ENCODE measurements at places on chromosomes 12 and 14.

GRCh38 chr14:87579036-87579435 is 413.9 kb downstream of the GALC start:
- no peak for DNase-seq

- no peak for DNase-seq
These were observed 59.1 kb downstream of the ISCA2 start for GRCh38 chr14:74552623-74553022.

DNA sequence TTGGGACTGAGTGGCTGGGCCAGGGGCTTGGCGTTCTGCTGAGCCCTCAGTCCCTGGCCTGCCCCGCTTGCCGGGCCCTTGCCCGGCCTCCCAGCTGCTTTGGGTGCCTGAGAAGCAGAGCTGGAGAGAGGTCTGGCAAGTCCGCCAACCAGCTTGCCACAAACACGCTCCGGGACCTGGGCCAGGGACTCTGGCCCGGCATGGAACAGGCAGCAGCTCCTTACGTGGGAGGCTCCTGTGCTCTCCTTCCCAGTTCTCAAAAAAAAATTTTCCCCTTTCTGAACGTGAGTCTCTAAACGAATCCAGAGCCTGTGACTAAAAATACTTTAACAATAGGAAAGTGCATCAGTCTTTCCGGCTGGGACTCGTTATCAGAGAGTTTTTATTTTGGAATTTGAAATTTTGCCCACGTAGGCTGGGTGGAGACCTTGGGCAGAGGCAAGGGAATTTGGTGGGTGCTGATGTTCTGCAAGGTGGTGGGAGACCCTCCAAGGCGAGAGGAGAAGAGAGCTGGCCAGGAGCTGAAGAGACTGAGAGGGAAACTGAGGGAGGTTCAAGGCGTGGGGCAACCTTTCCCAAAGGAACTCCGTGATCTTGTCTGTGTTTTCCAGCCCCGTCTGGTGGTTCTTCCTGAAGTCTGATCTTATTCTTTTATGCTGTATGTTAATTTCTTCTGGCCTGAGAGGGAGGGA is 6.8 kb upstream of the NR4A1 start:
- DNase-seq, result no peak

DNA sequence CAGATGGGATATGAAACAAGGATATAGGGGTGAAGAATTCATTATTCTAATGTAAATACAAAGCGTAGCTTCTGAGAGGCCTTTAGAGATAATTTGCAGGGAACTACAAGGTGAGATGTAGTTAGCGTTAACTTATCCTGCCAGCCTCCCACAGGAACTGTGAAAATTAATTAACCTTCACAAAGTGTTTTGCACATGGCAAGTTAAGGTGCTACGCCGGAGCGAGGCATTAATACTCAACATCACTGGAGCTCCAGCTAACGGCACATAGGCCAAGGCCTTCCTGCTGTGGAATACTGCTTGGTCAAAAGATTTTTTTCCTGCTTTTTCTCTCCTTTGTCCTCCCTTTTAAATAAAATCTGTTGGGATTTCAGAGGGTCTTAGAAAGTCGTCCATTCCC is 86.5 kb downstream of the CRACR2A start:
- no peak for DNase-seq

- DNase-seq, result no peak
These were observed 341.6 kb upstream of the SFSWAP start for GRCh38 chr12:131369094-131369845.

- DNase-seq, result no peak
These were observed 351.0 kb downstream of the NAV3 start for GRCh38 chr12:78181544-78182162.

GRCh38 chr14:70188659-70189455 is at the start of gene SLC8A3:
Gene SLC8A3, minus strand, starts transcription at chr14:70188951. Its CDS starts 20,529 bp downstream, at chr14:70168422.
- peak; percentile 56 for DNase-seq

GRCh38 chr12:68572661-68573060 is 38.0 kb upstream of the RAP1B start:
- DNase-seq, result no peak

DNA sequence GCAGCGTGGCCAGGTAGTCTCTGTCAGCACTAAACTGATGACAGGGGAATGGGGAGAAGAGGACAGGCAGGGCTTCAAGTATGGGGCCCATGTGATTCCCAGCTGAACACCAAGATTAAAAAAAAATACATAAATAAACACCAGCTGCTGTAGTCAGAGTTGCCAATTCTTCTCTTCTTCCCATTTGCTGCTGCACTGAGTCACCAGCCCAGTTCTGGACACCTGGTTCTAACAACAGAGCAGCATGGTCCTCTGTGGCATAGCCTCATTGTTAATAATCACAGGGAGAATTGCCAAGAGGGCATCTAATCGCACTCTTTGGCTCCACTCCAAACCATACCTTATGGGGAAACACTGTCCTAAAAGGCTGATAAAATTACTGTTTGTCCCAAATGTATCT is 15.1 kb downstream of the PPM1H start:
- no peak for DNase-seq

- no peak for DNase-seq
These were observed 120.3 kb upstream of the NEDD1 start for GRCh38 chr12:96786791-96787190.

DNA sequence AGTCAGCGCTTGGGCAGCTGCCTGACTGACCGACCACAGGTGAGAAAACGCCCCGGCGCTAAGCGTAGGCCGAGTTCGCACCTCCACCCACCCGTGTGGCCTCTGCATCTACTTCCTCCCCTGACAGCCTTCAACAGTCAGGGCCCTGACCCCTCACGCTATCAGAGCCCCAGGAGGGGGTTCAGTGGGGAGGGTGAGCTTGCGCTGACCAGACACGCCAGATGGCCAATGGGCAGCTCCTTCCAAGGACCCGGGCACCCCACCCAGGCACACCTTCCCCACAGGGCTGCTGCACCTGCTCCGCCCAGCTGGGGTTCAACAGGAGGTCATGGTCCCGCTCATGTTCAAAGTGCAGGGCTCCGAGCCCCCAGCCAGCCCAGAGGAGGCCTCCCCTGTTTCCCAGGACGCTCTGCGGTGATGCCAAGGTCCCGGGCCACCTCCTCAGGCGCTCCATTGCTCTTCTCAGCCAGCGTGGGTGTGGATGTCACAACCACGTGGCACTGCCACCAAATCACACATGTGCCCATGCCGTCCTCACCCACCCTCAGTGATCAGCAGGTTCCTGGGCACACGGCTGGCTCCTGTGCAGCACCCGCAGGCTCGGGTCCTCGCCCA is 48.7 kb upstream of the BCL11B start:
- no peak for DNase-seq

- DNase-seq, result no peak
These were observed 12.8 kb upstream of the RILPL1 start for GRCh38 chr12:123546281-123546680.

- no peak for DNase-seq
These were observed 146.4 kb upstream of the KRR1 start for GRCh38 chr12:75657831-75658230.

GRCh38 chr12:111173836-111174235 is 195.1 kb downstream of the PHETA1 start:
- no peak for DNase-seq

DNA sequence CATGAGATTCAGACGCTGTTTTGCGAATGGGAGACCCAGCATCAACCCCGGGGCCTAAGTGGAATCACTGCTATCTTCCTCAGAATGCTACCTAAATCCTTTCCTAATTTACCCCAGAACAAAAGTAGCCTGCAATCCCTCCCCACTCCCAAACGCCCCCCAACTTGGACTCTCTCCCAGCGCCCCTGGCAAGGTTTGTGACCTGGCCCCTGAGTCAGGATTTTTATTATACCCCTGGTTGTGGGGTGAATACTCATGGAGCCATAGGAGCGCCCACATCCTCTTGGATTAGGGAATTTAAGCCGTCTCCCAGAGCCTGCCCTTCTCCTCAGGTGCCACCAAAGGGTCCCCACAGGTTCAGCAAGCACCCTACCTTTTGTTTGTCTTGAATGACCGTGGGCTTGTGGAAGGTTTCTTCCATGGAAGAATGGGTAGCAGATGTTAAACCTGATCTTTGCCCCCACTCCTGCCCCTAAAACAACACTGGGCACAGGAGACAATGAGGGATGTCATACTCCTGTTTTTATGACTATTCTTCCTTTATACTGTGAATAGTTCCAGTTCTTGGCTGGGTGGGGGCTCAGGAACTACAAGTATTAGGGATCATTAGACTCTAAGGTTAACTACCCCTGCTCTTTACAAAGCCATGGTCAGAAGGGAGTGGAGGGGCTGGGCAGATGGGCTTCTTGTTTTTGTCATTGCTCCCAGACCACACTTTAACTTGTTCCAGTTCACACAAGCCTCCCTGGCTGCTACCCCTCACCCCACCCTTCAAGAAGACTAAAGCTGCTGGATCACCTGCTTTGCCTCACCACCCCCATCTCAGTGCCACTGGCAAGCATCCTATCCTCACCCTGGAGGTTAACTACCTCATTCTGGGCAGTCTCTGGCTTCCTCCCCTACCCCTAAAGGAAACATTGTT is 630 bp downstream of the MYL6B start:
- DNase-seq, result no peak

DNA sequence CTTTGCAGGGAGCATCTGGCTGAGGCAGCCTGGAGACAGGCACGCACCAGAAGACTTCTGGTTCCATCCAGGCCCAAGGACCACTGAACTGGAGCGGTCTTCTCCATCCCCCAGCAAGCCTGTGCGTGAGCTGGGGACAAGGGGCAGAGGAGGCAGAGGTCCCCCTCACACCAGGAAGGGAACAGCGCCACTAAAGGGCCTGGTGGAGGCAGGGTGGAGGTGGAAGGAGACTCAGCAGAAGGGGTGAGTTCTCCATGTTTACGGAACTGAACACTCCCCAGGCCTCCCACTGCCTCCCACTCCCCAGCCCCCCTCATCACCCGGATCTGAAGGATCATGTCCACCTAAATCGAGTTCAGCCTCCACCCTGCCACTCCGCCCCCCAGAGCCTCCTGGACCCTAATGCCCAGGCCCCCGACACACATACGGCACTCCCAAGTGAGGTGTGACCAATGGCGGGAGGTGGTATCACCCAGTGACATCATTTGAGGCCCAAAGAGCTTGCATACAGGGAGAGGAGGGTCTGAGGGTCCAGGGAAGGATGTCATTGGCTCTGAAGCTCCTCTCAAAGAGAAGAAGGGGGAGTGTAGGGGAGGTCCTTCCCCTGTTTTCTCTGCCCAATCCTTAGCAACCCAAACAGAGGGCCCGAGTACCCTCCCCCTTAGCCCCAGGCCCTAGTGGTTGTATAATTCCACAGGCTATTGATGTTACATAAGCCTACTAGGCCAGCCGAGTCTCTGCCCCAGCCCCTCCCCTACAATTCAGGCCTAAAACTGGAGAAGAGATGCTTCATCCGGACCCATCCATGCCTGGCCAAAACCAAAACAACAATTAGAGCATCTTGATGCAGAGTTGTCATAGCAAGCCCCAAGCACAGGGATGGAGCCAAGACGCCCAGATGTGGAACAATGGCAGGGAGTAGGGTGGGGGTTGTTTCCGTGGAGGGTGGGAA is 1.0 kb downstream of the FAIM2 start:
- no peak for DNase-seq

DNA sequence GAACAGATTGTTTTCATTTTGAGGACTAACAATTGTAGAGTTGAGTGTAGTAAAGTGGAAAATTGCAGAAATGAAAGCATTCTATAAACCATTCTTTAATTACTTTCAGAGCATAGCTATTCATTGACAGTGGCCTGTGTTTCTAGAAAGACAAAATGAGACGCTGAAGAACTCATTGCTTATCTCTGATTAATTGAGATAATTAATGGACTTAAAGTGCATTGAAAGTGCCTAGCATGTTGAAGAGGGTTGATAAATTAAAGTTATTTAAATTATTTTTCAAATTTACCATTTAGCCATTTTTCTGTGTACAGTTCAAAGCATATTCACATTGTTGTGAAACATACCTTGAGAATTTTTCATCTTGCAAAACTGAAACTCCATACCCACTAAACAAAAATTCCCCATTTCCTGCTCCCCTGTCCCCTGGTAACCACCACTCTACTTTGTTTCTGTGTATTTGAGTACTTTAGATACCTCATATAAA is 57.4 kb downstream of the DAAM1 start:
- no peak for DNase-seq

GRCh38 chr12:54131641-54132280 is 57.0 kb downstream of the SMUG1 start:
- DNase-seq, result no peak

- no peak for DNase-seq
These were observed 90.2 kb upstream of the SYT10 start for GRCh38 chr12:33529810-33530209.

DNA sequence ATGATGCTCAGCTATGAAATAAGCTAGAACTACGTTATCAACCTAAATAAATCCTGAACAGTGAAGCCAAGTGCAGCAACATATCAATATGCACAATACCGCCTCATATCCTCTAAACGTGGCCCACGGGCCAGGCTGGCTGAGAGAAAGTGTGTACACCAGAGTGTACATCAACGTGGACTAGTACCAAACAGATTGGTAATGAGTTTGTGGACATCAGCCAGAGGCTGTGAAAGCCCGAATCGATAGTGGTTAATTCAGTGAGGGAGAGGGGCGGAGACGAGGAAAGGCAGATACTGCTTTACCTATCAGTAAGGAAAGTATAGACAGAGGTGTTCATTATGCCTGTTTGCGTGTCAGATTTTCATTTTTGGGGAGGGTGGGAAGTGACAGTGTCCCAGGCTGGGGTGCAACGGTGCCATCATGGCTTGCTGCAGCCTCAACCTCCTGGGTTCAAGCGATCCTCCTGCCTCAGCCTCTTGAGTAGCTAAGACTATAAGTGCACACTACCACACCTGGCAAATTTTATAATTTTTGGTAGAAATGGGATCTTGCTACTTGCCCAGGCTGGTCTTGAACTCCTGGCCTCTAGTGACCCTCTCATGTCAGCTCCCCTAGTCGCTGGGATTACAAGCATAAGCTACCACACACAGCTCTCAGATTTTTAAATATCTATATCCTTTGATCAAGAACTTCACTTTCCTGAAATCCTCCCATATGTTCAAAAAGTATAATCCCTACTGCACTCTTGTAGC is 50.1 kb downstream of the ANAPC7 start:
- no peak for DNase-seq

- DNase-seq, result no peak
These were observed 10.7 kb downstream of the PRH1 start for GRCh38 chr12:10873378-10873777.

DNA sequence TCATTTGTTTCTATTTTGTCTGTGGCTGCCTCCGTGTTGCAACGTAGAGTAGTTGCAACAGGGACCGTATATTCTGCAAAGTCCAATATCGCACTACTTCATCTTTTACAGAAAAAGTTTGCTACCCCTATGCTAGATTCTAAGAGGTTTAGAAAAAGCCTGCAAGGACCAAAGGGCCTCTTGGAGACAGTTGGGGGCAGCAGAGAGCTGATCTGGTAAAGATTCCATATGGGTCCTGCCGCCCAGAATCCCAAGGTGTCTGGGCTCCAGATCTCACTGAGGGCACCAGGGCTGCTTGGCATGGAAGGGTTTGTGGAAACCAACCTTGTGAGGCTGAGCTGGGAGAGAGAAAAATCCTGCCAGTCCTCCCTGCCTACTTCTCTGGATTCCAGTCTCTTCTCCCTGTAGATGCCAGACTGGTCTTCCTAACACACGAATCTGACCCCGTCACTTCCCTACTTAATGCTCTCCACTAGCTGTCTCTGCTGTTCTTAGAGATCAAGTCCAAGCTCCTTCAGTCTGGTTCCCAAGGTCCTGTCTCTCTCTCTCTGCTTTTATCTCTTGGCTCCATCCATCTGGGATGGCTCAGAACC is 74.6 kb downstream of the GLRX5 start:
- peak; percentile 40 for DNase-seq
